Cortex of kidney (tissue), 1 donor: ENCODE measurements at places on chromosomes 11 and 22.

DNA sequence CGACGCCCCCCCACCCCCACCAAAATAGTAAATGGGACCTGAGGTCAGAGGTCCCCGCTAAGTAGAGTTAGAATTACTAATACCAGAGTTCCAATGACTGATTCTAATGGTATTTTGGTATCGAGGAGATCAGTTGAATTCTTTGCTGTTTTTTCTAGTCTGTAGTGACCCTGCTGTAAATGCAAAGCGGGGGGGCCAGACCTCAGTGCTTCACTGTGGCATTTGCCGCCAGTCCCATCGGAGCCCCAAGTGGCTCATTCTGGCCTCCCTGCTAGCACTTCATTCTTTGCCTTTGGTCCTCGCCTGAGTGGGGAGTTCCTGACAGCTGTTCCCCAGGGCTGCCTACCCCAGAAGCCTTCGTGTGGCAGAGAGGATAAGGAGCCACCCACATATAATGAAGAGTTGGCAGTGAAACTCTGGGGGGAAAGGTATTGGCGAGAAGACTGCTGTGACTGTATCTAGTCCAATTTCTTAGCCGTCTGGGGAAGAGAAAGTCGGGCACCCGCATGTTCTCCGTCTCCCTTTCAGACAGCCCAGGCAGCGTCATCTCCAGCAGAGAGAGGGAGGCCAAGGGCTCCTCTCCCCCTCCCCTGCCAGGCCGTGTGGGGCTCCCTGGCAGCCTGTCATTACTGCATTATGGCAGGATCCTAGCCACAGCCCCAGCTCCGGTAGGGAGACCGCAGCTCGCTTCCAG lies 19.4 kb upstream of the CABP7 start:
- DNase-seq = no peak

- DNase-seq = no peak
Measured at GRCh38 chr11:118263695-118264568, at the start of gene MPZL2. Gene MPZL2, minus strand, starts transcription at chr11:118264297. Its CDS starts 144 bp downstream, at chr11:118264153.

DNA sequence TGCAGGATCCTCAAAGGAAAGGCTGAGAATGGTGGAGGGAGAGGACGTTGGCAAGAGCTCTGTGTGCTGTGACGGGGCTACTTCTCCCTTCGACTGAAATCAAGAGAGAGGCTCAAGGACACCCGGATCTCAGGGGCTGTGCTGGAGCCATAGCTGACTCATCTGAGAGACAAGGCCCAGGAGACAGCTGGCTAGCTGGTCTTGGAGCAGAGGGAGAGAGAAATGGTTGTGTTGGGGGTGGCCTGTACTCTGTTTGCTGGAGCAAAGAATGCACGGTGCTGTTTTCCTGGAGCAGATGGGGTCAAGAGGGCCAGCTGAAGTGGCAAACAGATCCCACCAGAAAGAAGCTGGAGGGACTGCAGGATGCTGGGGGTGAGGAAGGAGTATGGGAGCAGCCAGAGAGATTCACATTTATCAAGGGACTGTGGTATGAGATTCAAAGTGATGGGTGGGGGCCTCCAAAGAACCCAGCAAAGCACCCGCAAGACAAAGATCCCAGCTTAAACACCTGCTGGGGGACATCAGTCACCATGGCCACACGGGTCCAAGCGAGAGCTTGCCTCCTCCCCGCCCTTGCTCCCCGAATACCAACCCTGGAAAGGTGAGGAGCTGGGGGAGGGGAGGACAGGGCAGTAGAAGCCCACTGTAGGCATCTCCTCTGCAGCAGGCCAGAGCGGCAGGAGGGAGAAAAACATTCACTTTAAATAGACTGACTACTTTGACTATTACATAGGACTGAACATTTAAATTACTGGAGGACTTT lies 40.8 kb downstream of the MAP6 start:
- no peak for DNase-seq

DNA sequence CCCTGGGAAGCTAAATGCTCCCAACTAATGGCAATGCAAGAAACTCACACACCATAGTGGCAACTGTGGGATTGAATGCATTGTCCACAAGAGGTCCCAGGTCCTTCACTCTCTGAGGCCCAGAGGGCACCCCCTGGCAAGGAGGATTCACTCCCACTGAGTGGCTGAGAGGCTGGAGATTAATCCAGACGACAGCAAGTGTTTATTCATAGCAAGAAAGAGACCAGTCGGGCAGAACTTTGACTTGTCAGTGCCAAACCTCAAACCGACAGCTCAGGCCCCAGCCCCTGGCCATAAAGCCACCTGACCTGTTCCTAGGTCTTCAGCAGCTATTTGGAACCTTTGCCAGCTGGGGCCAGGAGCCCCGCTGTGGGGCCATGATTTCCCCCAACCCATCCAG lies 54.5 kb upstream of the MPEG1 start:
- no peak for DNase-seq

- DNase-seq = no peak
Measured at GRCh38 chr11:72600557-72600956, 73.7 kb downstream of the PDE2A start.

GRCh38 chr11:82683029-82683428 lies 50.6 kb downstream of the FAM181B start:
- no peak for DNase-seq

GRCh38 chr22:37416389-37416788 lies 10.9 kb downstream of the ELFN2 start:
- no peak for DNase-seq

GRCh38 chr11:114116357-114116756 lies 56.8 kb downstream of the ZBTB16 start:
- DNase-seq = no peak

GRCh38 chr11:4830346-4830745 lies 9.2 kb downstream of the OR51F2 start:
- no peak for DNase-seq
